Right kidney (tissue), 9 donors: ENCODE measurements at places on chromosomes 11 and 22.

GRCh38 chr11:75771646-75772410 lies 3.2 kb downstream of the DGAT2 start:
- DNase-seq = no peak

DNA sequence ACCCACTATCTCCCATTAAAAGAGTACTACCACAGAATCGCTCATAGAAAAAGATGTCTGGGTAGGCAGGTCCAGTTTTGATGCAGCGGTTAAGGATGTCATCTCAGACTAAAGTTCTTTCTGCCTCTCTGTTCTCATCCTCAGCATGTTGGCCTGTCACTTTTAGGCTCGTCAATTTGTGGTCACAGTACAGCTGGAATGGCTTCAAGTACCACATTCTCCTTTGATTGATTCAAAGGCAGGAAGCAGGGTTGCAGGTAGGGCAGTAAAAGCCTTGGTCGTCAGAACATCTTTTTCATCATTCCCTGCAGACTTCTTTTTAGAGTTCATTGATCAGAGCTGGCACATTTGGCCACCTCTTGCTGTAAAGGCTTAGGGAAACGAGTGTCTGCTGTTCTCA lies 28.7 kb downstream of the SDHD start:
- DNase-seq = no peak

DNA sequence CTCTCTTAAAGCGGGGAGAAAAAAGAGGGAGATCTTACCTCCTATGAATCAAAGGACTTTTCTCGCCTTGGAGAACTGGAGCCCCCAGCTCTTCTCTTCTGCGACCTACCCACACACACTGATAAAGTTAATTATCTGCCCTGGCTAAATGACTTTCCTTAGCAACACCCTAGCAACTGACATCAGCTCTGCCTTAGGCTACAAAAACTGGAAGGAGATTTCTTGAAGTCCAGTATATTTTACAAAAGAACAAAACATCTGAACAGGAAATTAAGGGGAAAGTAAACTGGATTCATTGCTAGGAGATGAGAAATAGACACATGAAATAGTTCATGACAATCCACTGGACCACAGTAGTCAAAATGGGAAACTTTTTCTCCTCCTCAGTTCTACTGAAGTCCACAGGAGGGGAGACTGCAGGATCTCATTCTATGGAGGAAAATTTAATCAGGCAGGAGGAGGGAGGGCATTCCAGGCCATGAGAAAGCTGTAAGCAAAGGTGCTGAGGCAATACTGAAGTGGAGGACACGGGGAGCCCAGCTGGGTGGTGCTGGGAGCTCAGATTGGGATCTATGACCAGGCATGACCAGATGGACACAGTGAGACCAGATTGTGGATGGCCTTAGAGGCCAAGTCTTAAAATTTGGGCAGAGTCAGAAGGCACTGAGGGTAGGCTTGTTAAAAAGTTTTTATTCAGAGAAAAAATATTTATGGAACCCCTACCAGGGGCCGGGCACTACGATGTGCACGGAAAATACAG lies 3.7 kb upstream of the SPON1 start:
- no peak for DNase-seq

- DNase-seq = no peak
Measured at GRCh38 chr11:132595711-132596134, 936.6 kb downstream of the OPCML start.

DNA sequence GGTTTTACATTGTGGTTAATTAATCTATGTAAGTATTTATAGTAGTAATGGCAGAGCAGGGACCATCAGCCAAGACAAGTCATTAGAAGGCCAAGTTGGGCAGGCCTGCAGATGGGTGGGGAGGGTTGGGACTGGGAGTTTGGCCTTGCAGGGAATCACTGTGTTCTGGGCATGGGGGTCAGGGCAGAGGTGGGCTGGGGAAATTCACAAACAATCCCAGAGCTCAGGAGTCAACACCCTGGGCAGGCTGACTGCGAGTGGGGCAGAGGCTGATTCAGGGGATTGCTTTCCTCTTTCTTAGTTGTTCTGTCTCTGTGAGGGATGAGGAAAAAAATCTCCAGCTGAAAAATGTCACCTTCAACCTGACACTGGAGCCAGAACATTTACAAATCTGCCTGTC lies 322.5 kb downstream of the NTM start:
- no peak for DNase-seq

DNA sequence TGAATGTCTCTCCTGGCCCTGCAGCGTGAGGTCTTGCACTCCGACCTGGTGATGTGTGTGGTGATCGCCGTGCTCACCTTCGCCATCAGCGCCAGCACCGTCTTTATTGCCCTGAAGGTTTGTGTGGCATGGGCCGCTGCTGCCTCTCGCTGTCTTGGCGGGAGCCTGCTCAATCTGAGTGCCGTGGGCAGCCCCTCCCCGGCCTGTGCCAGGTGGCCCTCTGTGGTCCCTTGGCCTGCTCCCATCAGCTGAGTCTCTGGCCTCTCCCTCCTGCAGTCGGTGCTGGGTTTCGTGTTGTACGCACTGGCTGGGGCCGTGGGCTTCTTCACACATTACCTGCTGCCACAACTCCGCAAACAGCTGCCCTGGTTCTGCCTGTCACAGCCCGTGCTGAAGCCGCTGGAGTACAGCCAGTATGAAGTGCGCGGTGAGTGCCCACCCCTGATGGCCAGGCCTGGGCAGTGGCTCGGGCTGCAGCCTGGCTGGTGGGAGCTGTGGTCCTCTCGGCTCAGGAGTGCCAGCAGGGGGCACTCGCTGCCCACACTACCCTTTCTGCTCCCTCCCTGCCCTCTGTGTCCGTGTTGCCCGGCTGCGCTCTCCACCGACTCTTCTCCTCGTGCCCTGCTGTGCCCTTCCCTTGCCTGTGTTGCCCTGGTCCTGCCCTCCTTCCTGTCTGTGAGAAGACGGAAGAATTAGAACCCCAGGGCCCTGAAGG lies 10.2 kb downstream of the PCNX3 start:
- no peak for DNase-seq
